AG10803 (cell line): ENCODE measurements at places on chromosomes 4 and X.

- DNase-seq, result no peak
These were observed 42.1 kb downstream of the WDR17 start for GRCh38 chr4:176107695-176108094.

- peak; percentile 45 for DNase-seq
These were observed 17.6 kb downstream of the SH3RF1 start for GRCh38 chr4:169253113-169253671.

DNA sequence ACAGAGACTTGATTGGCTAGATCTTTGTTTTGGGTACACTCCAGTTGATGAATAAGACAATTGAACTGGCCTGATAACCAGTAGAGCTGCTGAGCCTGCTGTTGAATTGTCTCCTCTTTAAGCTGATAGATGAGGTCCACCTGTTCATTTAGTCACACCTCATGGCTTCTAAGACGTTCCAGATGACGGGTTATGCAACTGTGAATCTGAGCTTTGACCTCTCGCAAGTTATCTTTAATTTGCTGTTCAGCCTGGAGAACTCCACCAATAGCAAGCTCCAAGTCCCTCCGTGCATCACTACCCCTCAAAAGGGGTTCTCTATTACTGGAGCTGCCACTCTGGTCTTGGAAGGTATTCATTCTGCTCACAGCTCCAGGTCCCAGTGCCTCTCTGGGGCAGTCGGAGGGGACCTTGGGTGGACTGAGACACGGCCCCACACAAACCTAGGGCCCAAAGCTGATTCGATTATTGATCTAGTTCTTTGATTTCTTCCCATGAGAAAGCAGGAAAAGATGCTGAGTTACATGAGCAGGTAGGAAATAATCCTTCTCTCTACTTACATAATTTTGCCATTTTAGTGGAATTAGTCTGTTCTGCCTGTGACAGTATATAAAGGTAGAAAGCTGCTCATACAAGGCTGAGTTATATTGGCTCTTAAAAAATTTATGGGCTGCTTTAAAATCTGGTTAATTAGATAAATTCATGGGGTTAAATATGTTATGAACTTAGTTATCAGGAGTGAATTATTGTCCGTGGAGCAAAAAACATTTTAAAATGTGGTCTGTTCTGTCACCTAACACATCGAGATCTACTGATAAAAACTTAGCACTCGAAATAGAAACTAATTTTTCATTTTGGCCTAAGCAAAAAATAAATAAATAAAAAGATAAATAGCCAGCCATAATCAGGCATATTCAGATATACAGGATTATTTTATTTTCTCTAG lies 6.8 kb downstream of the MMAA start:
- DNase-seq, result no peak

DNA sequence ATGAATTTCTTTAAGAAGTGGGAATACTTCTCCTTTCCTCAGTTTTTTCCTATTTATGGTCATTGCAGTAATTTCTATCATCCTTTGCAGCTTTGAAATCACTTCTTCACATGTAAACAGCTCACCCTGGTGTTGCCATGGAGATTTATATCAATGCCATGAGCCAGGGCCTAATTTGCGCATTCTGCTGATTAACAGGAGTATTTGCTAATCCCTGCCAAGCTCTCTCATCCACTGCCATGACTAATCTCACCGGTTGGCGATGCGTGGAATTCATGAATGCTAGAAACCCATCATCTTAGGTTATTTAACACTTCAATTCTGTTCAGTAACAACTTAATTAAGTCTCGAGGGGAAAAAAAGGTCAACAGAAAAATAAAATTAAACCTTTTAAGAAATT lies 11.8 kb upstream of the FGF13 start:
- no peak for DNase-seq

- no peak for DNase-seq
These were observed 7.0 kb downstream of the PRKX start for GRCh38 chrX:3706481-3706880.

GRCh38 chr4:123849495-123849894 lies 452.9 kb downstream of the SPRY1 start:
- DNase-seq, result no peak

GRCh38 chr4:108118505-108118904 lies 50.2 kb downstream of the LEF1 start:
- no peak for DNase-seq

- peak; percentile 92 for DNase-seq
These were observed 104.2 kb downstream of the AFF1 start for GRCh38 chr4:87038837-87039615.

- DNase-seq, result no peak
These were observed 147.3 kb downstream of the HS6ST2 start for GRCh38 chrX:132810964-132811712.

DNA sequence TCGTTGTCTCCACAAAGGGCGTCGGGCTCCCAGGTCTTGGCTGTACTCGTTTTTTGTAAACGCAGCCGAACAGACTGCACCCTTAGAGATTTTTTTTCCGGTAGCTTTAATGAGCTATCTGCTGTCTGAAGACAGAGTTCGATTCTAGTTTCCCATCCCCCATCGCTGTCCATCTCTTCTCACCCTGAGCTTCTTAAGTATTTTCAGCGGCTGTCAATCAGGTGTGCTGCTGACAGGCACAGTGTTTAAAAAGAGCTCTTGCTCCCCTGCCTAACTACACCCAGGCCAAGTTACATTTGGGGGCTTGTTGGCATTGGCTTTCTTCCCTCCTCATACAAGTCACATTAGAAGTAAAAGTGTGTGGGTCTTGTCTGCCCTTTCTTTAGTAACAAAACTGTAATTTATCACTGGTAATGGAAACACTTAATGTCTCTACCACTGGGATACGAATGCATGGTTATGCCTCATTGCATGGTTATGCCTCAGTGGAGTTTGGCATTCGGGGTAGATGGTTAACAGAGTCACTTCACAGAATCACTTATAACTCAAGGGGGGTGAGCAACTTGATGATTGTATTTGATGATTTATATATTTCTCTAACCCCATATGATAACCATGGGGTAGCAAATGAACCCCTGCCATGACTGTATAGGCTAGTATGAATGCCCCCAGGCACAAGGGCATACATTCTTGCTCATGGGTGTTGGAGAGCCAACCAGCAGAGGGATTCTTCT lies 1.4 kb upstream of the ARHGAP6 start:
- no peak for DNase-seq

- peak; percentile 73 for DNase-seq
These were observed 36.9 kb upstream of the MED14 start for GRCh38 chrX:40772290-40772689.

GRCh38 chr4:7843831-7844593 lies 95.6 kb downstream of the AFAP1 start:
- DNase-seq, result peak; percentile 84

GRCh38 chr4:101944649-101945048 lies 154.1 kb downstream of the BANK1 start:
- DNase-seq, result peak; percentile 48
